ENCODE measurements at places on chromosomes 4 and X. TPM values are rescaled to one million over a fixed set of nuclear protein-coding genes. Genes with fewer than 3 reads are reported as not detected.

BEND2 gene
- total RNA-seq = 0.91 TPM

NWD2 gene
- not detected for total RNA-seq

GRCh38 chr4:55546756-55547465 lies at the start of gene CLOCK:
CLOCK (minus strand) TSS chr4:55546909; CDS start chr4:55482785, 64,124 bp downstream.
- peak; percentile 87 for DNase-seq
- no peaks in the 10 kb centered on the region for H3K36me3 ChIP-seq
- H3K27me3 ChIP-seq = no peaks in the 10 kb centered on the region

DNA sequence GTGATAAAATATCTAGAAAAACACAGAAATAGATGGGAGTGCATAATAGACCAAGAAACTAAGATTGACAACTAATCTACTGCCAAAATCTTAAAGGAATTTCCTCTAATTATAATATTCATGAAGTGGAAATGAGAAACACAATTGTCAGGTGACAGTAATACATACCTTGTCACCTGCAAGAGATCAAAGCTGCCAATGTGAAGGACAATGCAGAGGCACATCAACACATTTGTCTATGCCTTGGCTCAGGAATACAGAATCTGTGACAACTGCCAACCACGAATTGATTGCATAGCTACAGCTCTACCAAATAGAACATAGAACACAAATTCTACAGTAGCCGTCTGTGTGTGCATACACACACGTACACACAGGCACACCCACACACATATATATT lies 295.7 kb downstream of the PPARGC1A start:
- no peaks in the 10 kb centered on the region for H3K36me3 ChIP-seq
- H3K27me3 ChIP-seq = no peaks in the 10 kb centered on the region
- no peak for DNase-seq
- H3K27ac ChIP-seq = no peak overlapping the region
- H3K4me3 ChIP-seq = no peak overlapping the region

DNA sequence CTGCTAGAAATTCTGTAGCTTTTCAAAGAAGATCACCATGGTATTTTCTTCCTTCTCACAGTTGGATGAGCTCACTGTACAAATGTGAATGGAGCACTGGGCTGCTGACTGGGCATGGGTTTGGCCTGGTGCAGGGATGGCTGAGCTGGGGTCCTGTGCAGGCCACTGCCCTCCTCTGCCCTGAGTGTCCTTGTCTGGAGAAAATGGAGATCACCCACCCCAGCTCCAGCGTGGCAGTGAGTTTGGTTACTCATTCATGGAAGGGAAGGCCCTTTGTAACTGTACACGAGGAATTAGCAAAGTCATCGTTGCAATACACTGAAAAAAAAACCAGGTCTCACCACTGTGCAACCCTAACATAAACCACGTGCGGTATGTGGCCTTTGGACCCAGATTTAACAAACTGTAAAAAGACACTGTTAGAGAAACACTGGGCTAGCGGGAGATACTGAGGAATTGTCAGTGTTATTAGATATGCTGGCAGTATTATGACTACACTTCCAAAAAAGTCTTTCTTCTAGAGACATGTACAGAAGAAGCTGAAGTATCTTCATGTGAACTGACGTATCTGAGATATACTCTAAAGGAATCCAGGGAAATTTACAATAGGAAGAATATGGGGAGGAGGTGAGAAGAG lies 16.1 kb upstream of the TBC1D14 start:
- no peak overlapping the region for H3K4me3 ChIP-seq
- no peaks in the 10 kb centered on the region for H3K27me3 ChIP-seq
- H3K4me1 ChIP-seq = peaks cover 16% of the 10 kb centered on the region
- peak overlapping the region; percentile 21 for H3K27ac ChIP-seq
- H3K36me3 ChIP-seq = no peaks in the 10 kb centered on the region

- DNase-seq = no peak
- no peaks in the 10 kb centered on the region for H3K36me3 ChIP-seq
- H3K4me1 ChIP-seq = peaks cover 3% of the 10 kb centered on the region
These were observed 514.2 kb upstream of the DIPK2B start for GRCh38 chrX:45714866-45715265.

DNA sequence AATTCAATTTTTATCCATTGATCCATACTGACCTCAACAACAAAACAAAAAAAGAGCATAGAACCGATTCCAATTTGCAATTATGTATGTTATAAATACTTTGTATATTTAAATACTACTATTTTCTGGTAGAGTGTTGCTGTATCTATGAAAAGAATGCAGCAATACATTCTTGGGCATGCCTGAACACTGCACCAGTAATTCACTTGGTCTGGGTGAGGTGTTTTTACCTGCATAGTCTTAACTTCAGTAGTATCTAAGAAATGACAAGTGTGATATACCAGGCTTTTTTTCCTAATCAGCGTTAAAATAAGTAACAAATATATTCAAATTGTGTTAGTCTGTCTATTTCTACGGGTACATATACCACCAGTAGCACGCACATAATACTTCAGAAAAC lies 120.2 kb downstream of the KLHL13 start:
- no peaks in the 10 kb centered on the region for H3K36me3 ChIP-seq
- H3K4me1 ChIP-seq = no peaks in the 10 kb centered on the region
- no peak for DNase-seq
- H3K27ac ChIP-seq = no peak overlapping the region
- H3K4me3 ChIP-seq = no peak overlapping the region

NIPAL1 gene
- total RNA-seq = 0.52 TPM

Measured in CD4-positive, CD25-positive, alpha-beta regulatory T cell (primary cell).